ENCODE measurements at places on chromosomes 1 and 21.

- DNase-seq, result peak; percentile 26
Measured at GRCh38 chr1:165369255-165369848, 12.8 kb upstream of the LMX1A start.

DNA sequence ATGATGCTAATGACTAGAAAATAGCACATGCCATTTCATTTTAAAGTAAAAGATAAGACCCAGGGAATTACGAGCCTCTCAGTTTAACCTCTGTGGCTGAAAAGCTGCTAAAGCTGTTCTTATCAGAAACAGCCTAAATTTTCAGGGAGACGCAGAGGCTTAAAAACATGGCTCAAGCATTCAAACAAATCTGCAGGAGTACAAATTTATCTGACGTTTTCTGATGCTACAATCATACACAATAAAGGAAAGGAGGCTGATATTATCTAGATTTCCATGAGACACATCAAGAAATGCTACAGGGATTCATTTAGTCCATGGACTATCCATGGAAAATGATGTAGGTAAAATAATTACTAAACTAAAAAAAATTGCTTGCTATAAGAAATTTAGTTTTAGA, 65.3 kb upstream of the SCYL3 start:
- DNase-seq, result no peak

- no peak for DNase-seq
Measured at GRCh38 chr1:53350853-53351767, 23.2 kb upstream of the LRP8 start.

DNA sequence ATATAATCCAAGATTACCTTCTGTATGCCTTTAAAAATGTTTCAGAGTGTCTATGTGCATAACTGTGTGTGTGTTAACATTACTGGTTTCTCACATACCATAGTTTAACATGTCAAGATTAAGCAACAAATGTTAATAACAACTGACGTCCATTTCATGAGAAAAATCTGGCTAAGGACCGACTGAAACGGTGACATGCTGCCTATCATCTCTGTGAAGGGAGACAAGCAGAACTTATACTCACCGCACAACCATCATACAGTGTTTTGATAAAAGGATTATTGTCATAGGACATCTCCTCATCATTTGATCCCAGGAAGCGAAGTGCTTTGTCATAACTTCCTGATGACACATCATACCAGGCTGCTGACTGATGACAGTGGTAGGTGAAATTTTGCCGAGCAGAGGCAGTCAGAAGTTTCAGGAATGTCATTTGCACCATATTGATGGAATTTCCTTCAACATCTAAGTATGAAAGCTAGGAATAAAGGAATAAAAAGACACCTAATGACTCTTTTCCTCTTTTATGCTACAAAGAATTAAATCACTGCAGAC, 228.8 kb downstream of the COL11A1 start:
- no peak for DNase-seq

DNA sequence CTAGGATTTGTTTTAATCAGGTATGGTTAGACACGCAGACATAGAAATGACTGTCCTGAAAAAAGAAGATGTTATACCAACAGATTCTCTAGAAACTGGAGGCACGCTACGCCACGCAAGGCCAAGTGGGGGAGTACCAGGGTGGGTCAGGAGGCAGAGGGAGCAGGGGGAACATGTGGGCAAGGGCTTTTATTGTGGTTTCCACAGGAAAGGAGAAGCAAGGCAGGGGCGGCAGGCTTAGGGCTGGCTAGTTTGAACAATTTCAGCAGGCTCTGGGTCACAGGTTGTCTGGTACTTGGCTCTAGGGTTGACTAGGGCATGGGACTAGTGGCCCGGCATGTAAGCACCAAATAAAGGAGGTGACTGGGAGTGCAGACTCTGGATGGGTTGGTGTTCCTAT, 7.2 kb downstream of the MTARC2 start:
- no peak for DNase-seq

- no peak for DNase-seq
Measured at GRCh38 chr1:231493421-231494185, 34.9 kb upstream of the TSNAX start.

DNA sequence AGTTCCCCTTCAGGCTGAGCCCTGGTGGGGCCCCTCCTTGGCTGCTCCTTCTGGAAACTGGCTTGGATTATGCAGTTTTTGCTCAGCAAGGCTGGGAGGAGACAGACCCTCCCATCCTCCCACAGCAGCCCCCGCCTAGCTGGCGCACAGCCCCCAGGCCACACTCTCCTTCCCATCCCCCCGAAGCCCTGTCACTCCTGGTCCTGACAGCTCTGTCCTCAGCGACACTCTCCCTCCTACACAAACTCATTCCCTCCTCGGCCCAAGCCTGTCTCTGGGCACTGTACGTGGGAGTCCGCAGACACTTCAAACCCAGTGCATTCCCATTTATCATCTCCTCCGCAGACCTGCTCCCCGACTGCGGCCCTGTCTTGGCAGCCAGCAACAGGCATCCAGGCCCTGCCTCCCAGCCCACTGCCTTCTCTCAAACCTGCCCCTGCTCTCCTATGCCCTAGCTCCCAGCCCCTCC, 25.0 kb upstream of the EPHB2 start:
- DNase-seq, result no peak

- no peak for DNase-seq
Measured at GRCh38 chr1:66563094-66563800, 29.3 kb downstream of the SGIP1 start.

GRCh38 chr1:39142401-39143060, 62.0 kb upstream of the MACF1 start:
- DNase-seq, result no peak

DNA sequence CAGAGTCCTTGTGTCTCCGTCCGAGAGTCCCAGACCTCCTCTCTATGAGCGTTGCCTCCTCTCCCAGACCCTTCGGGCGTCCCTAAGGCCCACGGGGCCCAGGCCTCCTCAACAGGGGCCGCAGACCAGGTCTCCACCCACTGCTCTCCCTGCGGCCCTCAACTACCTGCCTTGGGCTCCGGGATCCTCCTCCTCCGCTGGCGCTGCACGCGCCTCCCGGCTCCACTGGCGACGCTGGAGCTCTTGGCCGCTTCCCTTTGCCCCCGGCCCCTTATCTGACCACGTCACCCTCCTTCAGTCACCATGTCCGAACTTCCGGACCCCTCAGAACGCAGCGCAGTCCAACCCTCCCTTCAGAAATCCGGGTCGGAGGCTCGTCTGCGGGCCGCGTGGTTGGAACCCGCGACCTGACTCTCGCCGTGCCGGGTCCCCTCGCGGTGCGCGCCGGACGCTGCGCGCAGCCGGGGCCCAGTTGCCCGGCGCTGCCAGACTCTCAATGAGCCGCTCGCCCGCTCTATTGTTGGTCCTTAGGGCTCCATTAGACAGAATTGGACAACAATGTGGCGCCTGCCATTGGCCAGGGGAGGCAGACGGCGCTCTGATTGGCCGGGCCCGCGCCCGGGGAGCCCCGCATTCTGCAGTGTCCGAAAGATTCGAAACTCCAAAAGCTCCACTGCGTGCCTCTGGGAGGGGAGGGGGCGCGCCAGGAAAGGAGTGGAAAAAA, at the start of gene DMRTA2:
DMRTA2 (minus strand) TSS at position 498 of the 724 bp plus-strand sequence. CDS start 1,907 bp downstream, outside the sequence.
- DNase-seq, result no peak

DNA sequence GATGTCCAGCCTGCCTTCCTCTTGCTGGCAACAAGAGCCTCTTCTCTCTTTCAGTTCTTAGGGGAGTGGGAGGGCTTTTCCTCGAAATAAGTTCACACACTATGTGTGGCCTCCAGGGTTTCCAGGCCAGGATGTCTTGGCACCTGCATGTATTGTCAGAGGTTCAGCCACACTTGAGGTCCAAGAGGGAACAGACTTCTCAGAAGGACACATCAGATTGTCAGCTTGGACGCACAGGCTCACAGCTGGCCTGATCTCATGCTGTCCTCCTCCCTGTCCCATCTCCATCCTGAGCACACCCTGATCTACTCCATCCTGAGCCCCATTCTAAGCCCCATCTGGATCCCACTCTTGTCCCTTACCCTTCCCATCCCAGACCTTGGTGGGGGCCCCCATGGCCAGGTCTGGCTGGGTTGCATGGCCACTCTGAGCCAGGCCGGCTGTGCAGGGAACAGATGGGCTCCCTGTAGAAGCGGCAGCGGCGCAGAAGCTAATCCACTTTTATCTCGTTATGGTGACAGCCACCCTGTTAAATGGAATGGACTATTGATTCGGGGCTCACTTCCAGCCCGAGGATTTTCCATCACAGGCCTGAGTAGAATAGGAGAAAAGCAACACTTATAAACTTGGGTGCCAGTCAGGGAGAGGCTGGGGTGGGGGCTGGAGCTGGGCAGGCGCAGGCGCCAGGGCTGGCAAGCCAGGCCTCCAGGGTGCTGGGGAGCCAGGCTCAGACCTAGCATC, 85.1 kb upstream of the CSF3R start:
- DNase-seq, result no peak

DNA sequence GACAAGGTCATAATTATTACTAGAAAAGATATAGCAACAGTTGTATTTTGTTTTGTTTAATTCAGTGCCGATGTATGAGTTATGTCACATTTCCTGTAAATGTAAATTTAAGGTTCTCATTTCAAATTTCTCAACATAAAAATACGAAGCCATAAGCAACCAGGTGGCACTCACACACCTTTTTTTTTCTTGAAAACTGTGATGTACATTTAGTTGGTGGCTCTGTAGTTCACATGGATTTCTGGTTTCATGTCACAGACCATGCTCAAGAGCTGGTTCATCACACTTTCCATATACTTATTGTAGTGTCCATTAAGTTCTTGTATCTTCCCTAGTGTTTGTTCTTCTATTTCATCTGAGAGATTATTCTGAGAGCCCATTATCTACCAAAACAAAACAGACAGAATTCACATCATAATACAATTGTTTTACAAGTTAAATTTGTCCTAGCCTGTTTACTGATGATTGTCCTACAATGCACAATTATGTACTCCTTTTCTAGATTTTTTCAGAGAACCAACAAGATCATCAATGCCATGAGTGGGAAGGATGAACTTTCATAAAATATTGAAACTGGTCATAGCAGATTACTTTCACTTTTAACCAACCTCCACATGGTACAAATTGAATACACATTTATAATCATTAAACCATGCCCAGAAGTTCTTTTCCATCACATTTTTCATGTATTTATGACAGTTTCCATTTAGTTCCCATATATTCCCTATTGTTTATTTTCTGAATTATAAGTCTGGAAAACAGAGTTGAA, 17.1 kb downstream of the ATP6V1G3 start:
- peak; percentile 50 for DNase-seq

- peak; percentile 0 for DNase-seq
Measured at GRCh38 chr1:66503841-66504470, 30.0 kb upstream of the SGIP1 start.

DNA sequence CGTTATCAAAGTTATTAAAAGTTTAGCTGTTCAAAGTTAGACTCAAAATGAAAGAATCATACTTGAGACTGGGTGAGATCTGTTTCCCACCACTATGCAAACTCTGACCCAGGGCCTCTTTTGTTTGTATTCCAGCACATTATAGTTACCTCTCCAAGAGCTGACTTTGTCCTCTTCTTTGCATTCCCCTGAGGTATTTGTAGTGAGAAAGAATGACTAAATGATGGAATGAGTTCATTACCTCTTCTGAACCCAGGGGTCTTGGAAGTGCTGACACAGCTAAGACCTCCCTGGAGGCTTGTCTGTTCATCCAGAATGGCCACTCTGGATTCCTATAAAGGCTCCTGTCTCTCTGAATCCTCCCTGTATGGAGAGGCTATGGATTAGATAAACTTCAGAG, 62.4 kb downstream of the FGGY start:
- DNase-seq, result no peak

DNA sequence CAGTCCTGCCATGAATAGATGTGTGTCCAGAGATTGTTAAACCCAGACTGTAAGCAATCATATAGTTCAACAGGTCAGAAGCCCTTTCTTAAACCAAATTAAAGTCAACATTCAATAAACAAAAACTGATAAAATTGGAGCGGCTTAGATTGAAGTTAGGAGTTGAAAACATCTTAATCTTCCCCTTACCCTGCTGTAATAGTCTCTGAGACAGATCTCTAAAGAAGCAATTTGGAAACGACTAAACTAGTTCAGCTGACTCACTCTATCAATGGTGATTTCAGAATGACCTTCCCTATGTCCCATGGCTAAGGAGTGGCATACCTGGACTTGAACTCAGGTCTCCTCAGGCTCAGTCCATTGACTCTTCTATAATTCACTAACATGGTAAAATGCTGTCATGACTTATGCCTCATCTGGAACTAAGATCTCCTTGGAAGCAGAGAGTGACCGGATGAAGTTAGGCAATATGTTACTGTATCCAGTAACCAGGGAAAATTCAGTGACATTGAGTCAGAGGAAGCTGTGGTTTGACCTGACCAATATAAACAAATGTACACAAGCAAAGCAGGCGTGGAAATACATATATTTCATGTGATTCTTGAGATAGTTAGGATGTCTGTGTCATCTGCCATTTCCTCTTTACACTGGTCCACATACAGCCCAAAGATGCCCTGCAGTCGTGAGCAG, 30.1 kb downstream of the SGIP1 start:
- no peak for DNase-seq

GRCh38 chr1:26855636-26856035, 7.3 kb upstream of the SFN start:
- no peak for DNase-seq

DNA sequence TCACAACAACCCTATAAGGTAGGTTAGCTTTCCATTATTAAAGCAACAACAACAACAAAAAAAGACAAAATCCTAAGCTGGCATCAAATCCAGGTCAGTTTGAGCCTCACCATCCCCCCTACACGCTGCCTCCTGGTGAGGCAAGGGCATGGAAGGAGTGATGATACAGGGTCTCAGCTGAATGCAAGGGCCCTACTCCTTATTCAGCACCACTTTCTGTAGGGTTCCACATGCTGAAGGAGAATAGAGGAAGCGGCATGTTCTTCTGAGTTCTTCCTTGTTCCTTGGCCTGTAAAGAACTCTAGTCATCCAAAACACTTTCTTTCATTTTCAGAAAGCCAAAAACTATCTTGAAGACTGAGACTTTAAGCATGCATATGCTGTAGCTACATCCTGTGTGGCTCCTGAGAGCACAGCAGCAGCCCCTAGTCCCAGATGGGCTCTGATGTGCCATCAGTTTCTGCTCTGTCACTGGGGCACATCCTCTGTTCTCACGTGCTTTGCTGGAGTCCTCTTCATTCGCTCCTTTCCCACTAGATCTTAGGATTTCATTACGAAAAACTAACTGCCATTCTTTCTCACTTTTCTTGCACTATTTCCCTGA, 6.2 kb downstream of the ILDR2 start:
- DNase-seq, result no peak
